ENCODE measurements at places on chromosomes 7 and 10. TPM values are rescaled to one million over a fixed set of nuclear protein-coding genes. Genes with fewer than 3 reads are reported as not detected.

NAT16 gene
- total RNA-seq: not detected

NUPR2 gene
- total RNA-seq: 0.98 TPM

TLL2 gene
- total RNA-seq: not detected

CPA2 gene
- total RNA-seq: not detected

RPA3 gene
- 21.4 TPM for total RNA-seq

FKBP9 gene
- total RNA-seq: 113 TPM

CFAP46 gene
- total RNA-seq: 0.52 TPM

NPSR1 gene
- not detected for total RNA-seq

GRM3 gene
- total RNA-seq: not detected

PDLIM1 gene
- total RNA-seq: 190 TPM

- DNase-seq: no peak
Measured at GRCh38 chr10:17428351-17429097, 25.9 kb downstream of the ST8SIA6 start.

- no peak for DNase-seq
Measured at GRCh38 chr7:207418-208129, 15.2 kb downstream of the FAM20C start.

GRCh38 chr7:146902266-146902665 lies 785.7 kb downstream of the CNTNAP2 start:
- no peak for DNase-seq

GRCh38 chr7:50544992-50545391 lies 20.2 kb downstream of the DDC start:
- DNase-seq: no peak

- no peak for DNase-seq
Measured at GRCh38 chr10:69065406-69066361, 22.2 kb upstream of the SRGN start.

- no peak for DNase-seq
Measured at GRCh38 chr7:149846436-149847046, 8.4 kb downstream of the ZNF862 start.

GRCh38 chr7:94003446-94004023 lies 620 bp downstream of the BET1 start:
- no peak for DNase-seq

- DNase-seq: no peak
Measured at GRCh38 chr10:1454428-1454827, 282.9 kb downstream of the ADARB2 start.

GRCh38 chr7:22871661-22872060 lies 49.0 kb upstream of the TOMM7 start:
- DNase-seq: no peak

GRCh38 chr10:130301021-130301892 lies 165.1 kb downstream of the GLRX3 start:
- peak; percentile 88 for DNase-seq

GRCh38 chr7:70376561-70377031 lies 755.3 kb upstream of the GALNT17 start:
- no peak for DNase-seq

DNA sequence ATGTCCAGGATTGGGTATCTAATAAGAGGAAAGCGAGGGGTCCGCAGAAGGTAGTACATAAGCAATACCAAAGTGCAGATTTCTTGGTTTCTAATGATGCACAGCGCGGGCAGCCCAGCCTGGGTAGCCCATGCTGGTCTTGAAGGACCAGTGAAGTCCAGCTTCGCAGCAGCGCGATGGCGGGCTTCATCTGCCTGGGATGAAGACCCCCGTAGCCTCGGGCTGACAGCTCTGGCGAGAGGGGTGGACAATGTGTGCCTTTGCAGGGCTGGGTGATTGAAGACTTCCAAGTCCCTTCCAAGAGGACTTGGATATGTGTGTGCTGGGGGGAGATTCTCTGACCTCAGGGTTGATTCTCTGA lies 2.2 kb downstream of the SORCS3 start:
- DNase-seq: no peak

DNA sequence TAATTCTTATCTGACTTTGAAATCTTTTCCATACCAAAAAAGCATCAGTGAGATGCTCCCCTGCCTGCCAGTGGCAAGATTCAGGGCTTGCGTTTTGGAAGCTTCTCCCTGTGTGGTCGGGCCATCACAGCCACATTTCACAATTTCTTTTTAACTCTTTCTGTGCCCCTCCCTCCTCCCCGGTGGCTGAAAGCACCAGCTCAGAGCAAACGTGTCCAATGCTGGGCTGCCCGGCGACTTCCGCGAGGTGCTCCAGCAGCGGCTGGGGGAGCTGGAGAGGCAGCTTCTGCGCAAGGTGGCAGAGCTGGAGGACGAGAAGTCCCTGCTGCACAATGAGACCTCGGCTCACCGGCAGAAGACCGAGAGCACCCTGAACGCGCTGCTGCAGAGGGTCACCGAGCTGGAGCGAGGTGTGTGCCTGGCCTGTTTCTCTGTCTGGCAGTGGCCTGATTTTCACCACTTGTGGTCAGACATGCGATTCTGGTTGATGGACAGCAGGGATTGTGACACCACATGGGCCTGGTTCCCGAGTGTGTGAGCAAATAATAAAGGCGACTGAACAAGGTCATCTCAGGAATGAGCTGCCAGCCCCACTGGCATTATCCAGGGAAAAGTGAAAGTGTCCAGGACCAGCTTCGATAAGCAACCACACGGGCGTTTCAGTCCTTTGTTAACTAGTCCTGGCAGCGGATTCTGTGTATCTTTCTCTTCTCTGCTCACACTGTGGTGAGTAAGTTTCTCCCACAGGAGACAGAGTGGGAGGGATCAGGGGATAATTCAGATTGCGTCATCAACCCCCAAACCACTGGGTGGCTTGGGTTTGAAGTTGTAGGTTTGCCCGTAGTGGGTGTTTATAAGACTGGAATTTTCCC lies 2.6 kb downstream of the NPTX2 start:
- no peak for DNase-seq

- peak; percentile 88 for DNase-seq
Measured at GRCh38 chr7:75905785-75906604, 9.0 kb upstream of the POR start.

- DNase-seq: no peak
Measured at GRCh38 chr7:139721417-139721816, 56.4 kb downstream of the HIPK2 start.

- DNase-seq: no peak
Measured at GRCh38 chr10:51325649-51326048, 251.4 kb downstream of the PRKG1 start.

GRCh38 chr7:33497051-33497450 lies 367.7 kb downstream of the BBS9 start:
- DNase-seq: no peak

DNA sequence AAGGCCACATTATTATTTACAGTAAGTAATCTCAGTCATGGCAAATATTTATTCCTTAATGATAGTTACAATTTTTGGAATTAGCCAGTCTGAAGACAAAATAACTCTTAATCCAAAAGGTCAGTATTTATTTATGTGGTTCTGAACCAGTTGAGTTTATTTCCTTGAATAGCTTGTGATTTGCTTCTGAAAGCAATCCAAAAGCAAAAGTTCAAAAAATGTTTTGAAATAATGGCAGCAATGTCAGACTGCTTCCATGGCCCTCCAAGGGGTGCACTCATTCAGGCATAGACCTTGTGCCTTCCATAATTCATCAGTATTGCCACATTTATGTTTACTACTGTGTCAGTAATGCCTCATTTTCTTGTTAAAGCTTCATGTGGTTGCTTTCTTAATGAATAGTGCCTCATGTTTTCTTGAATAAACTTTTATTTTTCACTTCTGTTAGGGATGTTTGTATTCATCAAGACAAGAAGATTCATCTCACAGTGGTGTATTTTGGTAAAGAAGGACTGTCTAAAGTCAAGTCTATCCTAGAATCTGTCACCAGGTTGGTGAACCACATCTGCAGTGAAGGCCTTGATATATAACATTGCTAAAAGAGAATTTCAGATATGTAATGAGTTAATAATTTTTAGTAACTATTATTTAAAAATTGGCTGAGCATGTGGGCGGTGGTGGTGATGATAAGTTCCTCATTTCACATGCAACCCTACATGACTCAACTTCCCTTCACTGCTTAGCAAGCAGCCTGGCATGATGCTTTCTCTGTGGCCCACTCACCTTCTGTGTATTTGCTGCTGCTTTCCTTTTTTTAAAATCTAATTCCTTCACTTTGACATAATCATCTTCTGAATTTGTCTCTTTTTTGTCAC lies 22.0 kb downstream of the CSGALNACT2 start:
- DNase-seq: no peak

DNA sequence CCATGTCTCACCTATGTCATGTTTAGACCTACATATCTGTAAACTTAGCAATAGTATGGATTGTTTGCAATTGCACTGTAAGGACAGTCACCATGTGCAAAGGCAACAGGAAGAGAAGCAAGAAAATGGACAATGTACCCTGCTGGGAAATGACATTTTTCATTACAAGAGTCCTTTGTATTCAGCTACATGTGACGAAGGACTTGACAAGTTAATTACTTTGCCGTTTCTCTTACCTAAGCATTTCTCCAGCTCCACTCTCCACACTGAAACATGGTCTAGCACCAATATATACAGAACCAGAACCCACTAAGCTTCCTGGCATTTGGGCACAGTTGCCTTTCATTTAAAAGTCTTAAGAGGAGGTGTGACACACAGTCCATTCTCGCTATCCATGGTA lies 76.6 kb upstream of the PFKP start:
- no peak for DNase-seq
